NCI-H1092 (cell line): ENCODE measurements at places on chromosomes 2 and 18.

DNA sequence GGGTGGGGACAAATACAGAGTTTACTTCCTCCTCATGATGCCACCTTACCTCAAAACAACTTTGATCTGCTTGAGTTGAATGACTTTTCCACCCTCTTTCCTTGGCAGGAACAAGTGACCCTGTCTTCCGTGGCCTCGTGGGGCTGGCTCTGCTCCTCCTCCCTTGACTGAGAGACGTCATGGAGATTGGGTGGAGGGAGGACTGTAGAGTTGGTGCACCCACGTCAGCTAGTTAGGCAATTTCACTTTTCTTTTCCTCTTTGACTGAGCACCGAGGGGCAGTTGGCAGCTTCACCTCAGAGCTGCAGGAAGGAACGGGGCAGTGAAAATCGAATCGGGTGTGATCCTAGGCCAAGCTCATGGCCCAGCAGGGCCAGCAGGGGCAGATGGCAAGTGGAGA lies at the start of gene SP140:
TSS of gene SP140 (plus strand) at position 251 of the 400 bp plus-strand sequence. CDS start at position 360, 109 bp downstream.
- DNase-seq, result no peak

- no peak for DNase-seq
Observed at GRCh38 chr2:128368437-128369107, 49.9 kb upstream of the HS6ST1 start.

GRCh38 chr2:209662021-209662420 lies 109.6 kb upstream of the UNC80 start:
- DNase-seq, result no peak

DNA sequence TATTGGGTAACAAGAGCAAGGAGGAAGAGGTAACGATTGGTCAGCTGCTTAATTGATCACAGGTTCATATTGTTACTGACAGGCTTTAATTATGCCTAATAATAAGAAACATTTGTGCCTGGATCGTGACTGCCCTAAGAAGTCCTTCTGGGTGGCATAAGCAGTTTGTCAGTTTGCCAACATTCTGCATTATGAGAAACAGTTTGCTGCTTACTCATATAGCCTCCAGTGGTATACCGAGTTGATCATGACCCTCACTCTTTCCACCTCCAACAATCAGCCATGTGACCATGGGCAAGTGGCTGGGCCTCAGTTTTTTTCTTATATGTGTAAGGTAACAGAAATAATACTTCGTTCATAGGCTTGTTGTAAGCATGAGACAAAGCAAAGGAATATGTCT lies 96.6 kb upstream of the CABLES1 start:
- DNase-seq, result no peak

DNA sequence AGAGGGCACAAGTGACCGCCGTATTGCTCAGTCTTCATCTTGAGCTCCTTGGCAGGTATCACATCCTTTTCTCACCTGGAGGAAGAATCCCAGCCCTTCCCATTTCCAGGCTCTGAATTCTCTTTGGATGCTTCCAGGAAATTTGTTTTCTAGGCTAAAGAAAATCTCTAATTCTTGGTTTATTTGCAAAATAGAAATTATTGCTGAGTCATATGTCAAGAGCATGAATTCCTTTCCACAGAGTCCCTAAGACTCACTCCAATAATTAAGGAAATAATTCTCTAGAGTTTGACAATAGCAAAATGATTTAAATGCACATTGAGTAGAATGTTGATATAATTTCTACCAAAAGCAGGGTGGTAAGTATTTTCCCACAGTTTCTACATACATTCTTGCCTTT lies 16.3 kb upstream of the CCDC68 start:
- DNase-seq, result no peak

GRCh38 chr18:811182-811891 lies 705 bp downstream of the YES1 start:
- no peak for DNase-seq

- no peak for DNase-seq
Observed at GRCh38 chr2:240225131-240225530, 84.7 kb upstream of the OTOS start.

GRCh38 chr2:1259746-1260145 lies 153.5 kb upstream of the TPO start:
- no peak for DNase-seq

- no peak for DNase-seq
Observed at GRCh38 chr2:104289651-104290565, 564.0 kb upstream of the POU3F3 start.

GRCh38 chr2:9745153-9745899 lies 97.9 kb upstream of the TAF1B start:
- no peak for DNase-seq

DNA sequence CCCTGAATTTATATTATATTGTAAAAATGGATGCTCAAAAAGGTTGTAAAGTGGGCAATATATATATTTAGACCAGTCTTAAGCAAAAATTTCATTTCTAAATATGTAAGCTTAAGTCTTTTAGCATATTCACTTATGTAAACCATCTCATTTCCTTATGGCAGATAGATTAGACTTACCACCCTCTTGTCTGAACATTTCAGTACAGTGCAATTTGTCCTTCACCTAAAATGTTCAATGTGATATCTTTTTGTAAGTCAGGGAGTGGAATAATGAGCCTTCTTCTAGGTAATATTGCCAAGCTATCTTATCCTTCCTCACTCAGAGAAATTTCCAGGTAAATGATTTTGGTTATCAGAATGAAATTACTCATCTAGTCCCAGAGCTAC lies 92.3 kb downstream of the KLF7 start:
- DNase-seq, result no peak

DNA sequence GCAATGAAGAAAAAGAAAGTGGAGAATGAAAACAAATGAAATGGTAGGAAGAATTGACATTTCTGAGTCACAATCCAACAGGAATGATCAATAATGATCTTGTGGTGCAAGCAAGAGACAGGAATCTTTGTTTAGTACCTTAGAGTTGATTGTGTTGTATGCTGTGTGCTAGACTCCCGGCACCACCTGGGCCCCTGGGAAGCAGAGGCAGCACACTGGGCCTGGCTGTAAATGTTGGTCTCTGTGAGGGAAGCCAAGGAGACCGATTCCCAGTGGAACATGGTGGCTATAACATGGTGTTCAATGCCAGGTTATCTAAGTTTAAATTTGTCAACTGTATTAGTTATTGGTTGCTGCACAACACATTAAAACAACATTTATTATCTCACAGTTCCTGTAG lies 9.8 kb upstream of the CWC22 start:
- no peak for DNase-seq

DNA sequence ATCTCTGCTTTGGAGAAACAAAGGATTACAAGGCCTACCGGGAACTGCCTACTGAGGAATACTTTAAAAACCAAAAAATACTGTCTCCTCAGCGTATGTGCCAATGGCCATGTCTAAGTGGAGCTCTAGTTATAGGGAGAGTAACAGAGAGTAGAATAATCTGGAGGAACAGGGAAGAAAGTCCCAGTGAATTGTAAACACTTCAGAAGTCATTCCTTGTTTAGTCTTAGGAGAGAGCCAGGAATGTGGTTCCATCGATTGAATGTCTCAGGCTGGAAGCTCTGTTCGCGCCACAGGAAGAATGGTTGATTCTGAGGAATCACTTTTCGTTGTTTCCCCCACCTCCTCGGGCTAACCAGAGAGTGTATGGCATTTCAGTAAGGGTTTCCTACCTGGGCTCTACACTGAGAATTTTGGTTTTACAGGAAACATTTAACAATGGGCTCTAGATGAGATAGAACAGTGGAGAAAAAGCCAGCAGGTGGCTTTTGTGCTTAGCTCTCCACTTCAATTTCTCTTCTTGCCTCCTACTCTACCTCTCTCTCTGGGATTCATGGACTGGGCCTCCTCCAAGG lies 88.7 kb downstream of the ACVR1 start:
- DNase-seq, result no peak

GRCh38 chr2:2716771-2717170 lies 385.7 kb upstream of the MYT1L start:
- DNase-seq, result no peak

- DNase-seq, result no peak
Observed at GRCh38 chr18:72727038-72727655, 140.6 kb downstream of the NETO1 start.

- no peak for DNase-seq
Observed at GRCh38 chr2:197798187-197798586, 6.2 kb upstream of the PLCL1 start.

DNA sequence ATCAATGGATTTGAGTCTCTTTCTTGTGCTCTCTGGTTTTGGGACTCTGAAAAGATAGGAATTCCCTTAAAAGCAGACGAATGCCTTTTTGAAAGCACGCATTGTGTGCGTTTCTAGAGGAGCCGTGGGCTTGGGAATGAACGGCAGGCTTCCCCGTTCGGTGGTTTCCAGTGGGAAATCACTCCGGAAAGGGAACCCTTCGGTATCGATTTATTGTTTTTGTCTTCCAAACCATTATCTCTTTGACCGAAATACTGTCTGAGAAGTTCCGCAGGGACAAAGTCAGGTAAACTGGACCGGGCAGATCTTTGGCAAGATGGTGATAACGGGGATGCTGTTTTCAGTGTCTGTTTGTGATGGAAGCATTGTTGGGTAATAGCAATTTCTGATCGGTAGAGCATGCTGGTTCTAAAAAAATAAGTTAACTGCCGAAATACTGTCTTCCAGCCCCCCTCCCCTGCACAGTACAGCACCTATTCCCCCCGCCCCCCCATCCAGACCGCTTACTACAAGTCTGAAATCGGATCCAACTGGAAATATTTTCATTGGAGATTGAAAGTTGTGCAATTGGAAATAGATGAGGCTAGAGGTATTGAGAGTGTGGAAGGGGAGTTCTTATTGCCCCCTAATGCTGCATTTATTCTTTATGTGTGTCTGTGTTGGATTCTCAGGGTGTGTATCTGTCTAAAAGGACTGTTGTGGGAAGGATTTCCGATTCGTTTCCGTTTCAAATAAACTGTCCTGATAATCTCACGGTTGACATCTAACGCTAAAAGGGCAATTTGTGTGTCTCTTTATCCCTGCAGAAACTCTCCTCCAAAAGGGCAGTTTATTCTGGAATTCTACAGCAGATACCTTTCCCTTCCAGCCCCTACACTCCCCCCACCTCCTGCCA lies 635 bp downstream of the SETBP1 start:
- no peak for DNase-seq

DNA sequence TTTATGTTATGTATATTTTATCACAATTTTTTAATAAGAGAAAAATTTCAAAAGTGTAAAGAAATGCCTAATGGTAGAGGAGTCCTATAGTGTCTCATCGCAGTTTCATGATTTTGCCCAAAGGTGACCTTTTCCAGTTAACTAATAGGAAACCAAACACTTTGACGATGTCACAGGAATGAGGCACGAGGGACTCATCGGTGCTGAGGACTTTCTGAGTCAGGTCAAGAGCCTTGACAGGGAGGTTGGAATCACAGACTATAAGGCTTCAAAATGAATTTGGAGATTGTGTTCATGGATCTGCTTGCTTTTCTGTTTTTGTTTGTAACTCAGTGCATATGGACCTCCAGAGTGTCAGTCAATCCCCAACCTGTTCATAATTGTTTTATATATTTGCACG lies 15.1 kb upstream of the RTTN start:
- no peak for DNase-seq

DNA sequence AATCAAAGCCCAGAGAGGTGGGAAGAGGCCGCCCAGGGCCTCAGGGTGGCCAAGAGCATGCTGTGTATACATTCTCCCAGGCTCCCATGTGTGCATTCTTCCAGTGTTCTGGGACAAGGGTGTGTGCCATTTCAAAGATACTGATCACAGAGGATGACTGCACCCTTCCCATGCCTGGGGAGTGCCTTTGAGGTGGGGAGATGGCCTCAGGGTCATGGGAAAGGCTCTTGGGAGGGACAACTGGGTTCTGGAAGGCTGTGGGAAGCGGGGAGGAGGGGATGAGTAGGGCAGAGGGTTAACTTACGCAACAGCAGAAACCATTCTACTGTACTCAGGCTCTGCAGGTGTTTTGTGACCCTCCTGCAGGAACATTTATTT lies 40.9 kb downstream of the KLHL29 start:
- DNase-seq, result no peak

GRCh38 chr2:201733544-201733943 lies 35.1 kb upstream of the MPP4 start:
- no peak for DNase-seq

DNA sequence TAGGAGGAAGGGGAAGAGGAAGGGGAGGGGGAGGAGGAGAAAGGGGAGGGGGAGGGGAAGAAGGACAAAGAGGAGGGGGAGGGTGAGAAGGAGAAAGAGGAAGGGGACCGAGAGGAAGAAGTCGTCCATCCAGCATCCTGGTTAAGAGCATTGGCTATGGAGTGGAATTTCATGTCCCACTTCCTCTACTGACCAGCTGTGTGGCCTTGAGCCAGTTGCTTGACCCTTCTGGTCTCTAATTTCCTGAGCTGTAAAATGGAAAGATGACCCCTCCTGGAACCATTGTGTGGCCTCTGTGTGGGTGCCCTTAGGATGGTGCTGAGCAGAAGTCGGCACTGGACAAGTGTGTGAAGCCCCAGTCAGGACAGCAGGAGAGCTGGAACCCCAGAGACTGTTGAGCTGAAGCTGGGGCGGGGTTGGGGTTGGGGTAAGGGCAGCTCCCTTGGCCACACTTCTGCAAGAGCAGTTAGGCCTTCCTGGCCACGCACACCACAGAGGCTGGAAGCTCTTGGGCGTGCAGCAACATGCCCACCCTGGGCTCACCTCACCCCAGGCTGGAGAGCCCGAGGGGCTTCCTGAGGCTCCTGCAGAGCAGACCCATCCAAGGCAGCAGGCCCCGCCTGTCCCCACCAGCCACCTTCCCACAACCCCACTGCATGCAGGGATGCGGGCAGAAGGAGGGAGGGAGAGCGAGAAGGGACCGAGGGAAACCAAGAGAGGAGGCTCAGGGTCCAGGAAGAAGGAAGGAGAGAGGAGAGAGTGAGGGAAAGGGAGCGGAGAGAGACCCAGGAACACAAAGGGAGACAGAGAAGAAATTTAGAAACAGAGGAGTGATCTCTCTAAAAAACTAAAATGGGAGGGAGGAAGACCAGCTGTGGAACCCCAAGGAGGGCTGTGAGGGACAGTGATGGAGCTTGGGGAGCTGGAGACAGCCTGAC lies 16.2 kb downstream of the ADRA2B start:
- DNase-seq, result no peak

GRCh38 chr2:20378891-20379519 lies 28.4 kb upstream of the PUM2 start:
- DNase-seq, result peak; percentile 27

GRCh38 chr18:76338619-76339245 lies 156.3 kb downstream of the ZNF516 start:
- no peak for DNase-seq

DNA sequence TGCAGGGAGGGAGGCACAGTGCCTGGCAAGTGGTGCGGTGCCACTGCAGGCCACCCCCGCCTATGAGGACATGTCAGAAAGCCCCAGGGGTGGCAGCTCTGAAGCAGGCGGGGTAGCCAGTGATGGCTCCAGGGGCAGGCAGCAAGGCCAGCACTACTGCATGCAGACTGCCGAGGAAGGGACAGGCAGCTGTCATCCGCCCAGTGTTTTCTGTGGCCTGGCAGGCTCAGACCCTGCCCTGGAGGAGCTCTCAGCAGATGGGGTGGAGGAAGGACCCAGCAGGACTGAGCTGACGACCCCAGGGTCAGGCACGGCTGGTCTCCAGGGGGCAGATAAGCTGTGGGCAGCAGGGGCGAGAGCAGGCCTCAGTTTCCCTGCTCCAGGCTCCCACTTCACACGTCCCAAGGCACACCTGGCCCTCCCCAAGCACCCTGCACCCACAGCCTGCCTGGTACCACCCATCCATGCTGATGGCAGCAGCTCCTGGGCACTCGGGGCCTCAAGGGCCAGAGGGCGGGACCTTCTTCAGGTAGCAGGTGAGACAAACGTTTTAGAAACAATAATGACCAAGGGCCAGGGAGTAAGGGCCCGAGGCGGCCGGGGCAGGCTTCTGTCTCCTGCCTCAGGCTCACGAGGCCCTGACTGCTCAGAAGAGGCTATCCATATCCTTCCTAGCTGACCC lies 48.5 kb downstream of the HS6ST1 start:
- DNase-seq, result no peak

- DNase-seq, result no peak
Observed at GRCh38 chr2:209468846-209469245, 45.0 kb downstream of the MAP2 start.
